ENCODE measurements at places on chromosomes 6 and 20.

DNA sequence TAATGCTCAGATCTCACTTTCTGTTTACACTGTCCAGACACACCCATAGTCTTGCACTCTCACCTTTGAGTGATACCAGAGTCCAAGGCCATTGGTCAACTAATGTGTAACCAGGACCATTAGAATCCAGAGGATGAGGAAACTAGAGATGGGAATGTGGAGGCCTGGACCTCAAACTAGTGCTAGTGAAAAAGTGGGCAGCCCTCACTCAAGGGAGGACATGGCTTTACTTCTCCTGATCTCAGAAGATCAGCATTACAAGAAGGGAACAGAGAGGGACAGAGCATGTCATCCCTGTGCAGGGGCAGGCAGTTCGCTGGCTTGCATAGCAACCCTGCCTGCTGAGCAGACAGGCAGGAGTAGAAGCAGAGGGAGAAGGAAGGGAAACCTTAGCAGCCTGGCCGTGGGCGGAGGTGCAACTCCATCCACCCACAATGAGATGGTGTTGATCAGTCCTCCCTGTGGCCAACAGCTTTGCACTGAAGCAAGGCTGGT, 22.6 kb upstream of the XRN2 start:
- no peak for DNase-seq

GRCh38 chr6:121436960-121437850, 1.8 kb downstream of the GJA1 start:
- DNase-seq: no peak

DNA sequence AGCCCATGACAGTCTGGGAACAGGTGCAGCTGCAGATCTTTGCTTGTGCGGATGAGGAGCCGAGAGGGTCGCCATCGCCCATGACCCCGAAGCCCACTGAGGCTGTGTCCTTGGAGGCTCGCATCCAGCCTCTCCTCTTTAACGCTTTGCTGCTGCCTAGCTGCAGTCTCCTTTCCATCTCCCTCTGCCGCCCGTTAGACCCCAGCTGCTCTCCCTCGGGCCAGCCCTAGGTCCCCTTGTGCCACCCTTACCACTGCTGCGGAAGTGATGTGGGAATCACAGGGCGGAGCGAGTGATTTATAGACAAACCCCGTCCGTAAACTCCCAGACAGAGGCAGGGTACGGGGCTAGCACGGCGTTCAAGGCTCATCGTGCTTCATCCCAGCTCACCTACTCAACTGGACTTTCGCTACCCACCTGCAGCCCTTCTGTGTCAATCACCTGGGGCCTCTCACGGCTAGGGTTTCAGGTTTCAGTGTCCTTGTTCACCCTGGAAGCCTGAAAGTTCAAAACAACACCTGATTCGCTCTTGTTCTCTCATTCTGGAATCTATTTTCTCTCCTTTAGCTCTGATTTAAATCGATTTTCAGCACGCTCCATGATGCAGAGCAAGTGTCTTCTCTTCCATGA, 76.1 kb downstream of the PAX1 start:
- DNase-seq: no peak

GRCh38 chr6:29696147-29697125, 15.5 kb upstream of the ZFP57 start:
- no peak for DNase-seq

- no peak for DNase-seq
Observed at GRCh38 chr6:14807130-14807529, 438.7 kb upstream of the JARID2 start.

DNA sequence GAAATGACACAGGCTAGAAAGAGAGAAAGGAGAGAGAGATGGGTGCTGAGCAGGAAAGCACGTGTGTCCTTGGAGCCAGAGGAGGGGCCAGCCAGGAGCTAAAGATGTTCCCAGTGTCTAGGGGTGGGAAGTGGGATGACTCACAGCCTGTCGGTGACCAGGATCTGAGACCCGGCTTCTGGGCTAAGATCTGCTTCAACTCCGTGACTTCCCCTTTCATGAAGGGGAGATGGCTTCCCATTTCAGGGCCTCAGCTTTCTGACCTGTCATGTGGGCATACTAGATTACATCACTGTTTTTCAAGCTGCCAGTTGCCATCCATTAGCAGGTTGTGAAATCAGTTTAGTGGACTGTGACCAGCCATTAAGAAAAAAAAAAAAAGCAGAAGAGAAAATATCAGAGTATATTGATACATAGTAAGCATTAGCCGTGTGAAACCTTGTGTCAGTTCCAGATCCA, 5.4 kb downstream of the TGM3 start:
- DNase-seq: no peak

DNA sequence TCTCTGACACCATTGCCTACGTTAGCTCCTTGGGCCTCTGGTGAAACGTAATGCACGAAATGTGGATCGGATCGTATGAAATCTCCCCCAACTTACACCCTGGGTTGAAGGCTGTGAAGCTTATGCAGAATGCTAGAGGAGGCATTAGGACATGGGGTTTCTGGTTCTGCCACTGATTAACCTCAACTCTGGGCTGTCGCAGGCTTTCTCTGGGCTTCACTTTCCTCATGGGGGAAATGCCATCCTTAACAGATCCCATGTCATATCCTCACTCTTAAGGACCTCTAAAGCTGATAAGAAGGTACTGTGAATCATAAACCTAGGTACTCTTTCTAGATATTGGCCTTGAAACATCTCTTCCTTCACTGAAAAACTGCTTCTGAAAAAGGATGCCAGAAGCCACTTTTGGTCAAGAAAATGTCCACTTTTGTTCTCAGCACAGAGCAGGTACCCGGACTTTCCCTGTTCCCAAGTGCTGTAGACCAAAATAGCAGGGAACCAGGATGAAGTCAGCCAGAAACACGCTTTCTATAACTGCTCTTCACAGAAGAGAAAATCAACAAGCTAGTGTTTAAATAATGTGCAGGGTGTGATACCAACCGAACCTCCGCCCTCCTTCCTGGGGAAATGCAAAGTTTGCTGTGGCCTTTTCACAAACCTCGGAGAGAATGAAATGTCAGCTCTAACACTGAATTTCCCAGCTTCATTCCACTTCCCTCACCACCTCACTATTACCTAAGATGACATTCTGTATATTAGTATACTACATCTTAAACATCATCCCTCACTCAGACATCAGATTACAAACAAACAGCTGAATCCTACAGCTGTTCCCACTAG, 118.9 kb downstream of the BACH2 start:
- DNase-seq: no peak

- DNase-seq: no peak
Observed at GRCh38 chr6:112770308-112770707, 423.2 kb downstream of the RFPL4B start.

- no peak for DNase-seq
Observed at GRCh38 chr20:6726761-6727160, 40.7 kb upstream of the BMP2 start.

- no peak for DNase-seq
Observed at GRCh38 chr20:14012671-14013070, 17.4 kb downstream of the MACROD2 start.

- DNase-seq: no peak
Observed at GRCh38 chr20:12055161-12055560, 137.5 kb downstream of the BTBD3 start.

DNA sequence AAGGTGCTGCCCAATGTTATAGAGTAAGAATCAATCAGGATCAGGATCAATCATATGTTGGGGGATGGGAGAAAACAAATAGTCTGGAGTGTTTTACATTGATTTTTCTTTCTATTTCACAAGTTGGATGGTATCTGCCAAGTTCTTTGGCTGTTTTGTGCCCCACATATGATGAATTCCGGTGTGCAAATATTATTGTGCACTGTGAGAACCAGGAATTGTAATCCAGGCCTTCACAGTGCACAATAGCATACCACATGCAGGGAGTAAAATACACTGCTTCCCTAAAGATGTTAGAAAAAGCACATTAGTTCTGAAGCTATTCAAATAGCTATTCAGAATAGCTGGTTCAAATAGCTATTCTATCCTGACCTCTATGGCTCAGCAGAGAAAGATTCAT, 133.7 kb downstream of the LCA5 start:
- no peak for DNase-seq

DNA sequence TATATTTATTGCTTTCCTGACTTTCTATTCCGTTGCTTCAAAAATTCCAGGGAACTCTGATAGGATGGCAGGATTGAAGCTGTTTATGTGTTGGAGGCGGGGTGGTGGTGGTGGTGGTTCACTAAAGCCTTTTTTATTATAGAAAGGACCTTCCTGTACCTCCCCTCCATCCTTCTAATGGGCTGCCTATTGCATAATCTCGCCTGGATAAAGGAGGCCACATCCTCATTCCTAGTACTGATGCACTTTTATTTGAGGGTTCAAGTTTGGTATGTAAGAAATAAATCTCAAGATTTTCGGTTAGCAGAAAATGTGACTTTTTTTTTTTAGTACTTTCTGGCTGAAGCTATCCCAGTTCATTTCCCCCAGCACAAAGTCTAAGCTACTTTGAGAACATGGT, 18.7 kb upstream of the CTAGE9 start:
- no peak for DNase-seq

DNA sequence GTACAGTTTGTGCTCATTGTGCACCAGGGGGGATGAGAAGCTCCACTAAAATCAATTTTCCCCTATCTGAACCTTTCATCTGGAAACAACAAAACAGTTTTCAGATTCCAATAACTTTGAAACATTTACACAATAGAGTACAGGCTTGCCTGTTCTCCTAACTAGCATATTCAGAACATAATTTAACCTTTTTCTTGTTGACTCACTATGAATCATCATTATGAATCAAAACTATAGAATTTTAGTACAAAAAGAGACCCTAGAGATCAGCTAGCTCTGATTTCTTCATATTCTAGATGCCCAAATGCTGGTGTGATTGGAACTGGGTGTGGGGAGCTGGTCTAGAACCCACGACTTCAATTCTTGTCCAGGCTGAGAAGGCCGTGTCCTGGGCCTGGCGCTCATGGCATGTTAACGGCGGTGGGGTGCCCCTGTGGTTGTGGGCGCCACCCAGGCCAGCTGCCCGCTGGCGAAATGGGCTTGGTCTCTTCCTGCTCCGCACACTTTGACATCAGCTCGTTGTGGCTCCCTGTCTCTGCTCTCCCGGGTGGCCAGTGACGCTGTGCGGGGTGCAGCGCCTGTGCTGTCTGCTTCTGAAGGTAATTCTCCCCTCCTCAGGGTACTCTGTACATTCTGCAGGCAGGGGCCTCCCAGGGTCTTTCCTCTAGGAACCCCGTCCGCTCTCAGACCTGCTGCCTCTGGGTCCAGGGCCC, 29.9 kb upstream of the AGPAT4 start:
- no peak for DNase-seq

DNA sequence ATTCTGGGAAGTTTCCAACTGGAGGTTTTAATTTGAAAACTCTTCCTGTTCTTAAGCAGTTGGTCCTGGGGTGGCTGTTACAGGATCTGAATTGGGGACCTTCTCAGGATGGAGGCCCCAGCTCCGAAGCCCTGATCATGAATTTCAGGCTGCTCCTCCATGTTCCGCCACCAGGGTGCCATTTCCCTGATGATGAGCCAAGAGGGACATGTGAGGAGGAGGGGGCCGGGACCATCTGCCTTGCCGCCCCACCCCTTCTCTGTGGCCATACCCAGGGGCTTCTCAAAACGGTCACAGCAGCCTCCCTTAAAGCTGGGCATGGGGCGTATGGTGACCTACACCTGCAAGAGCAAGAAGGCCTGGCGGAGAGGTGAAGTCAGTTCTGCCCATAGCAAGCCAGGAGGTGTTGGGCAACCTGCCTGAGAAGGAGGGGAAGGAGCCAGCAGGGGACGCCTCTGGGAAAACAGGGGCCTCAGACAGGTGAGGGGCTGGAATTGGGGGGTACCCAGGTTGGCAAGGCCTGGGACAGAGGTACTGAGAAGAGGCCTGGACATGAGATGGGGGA, 3.6 kb upstream of the BAK1 start:
- no peak for DNase-seq

DNA sequence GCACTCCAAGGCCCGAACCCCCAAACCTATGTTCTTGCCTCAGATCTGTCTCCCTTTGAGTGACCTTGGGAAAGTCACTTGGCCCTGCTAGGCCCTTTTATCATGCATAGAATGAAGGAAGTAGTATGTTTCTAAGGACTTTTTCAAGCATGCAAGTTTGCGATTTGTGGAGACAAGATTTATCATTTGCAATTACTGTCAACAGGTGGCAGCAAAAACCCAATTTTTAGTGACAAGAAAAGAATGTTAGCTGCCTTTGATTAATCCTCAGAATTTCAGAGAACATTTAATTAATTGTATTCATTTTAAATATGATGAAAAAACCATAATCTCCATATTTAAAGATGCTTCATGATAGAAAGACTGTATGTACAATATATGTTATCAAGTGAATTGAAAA, 28.3 kb upstream of the PREP start:
- no peak for DNase-seq

DNA sequence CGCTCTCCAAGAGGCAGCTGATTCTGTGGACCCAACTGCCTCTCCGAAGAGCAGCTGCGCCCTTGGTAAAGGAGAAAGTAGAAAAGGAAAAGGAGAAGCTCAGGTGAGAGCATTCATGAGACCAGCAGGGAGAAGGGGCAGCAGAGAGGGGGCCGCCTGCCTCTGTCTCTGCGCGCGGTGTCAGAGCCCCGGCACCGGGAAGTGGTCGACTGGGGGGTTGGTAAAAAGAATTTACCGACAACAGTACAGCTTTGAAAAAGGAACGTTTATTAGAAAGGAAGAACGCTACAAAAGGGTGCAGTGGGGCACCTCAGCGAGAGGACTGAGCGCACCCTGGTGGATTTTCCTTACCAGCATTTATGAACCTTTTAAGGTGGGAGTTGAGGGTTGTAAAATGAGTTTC, 61.9 kb downstream of the GPR6 start:
- DNase-seq: peak; percentile 4

- no peak for DNase-seq
Observed at GRCh38 chr6:157070403-157071107, 252.8 kb downstream of the TMEM242 start.

- DNase-seq: no peak
Observed at GRCh38 chr6:43481075-43481474, 3.7 kb downstream of the TJAP1 start.

All from T-helper 9 cell (primary cell).